ENCODE measurements at places on chromosomes 16 and 17.

GRCh38 chr17:55275894-55276804, 11.4 kb downstream of the HLF start:
- no peak for DNase-seq

- no peak for DNase-seq
These were observed 943 bp downstream of the CNTROB start for GRCh38 chr17:7932949-7933348.

DNA sequence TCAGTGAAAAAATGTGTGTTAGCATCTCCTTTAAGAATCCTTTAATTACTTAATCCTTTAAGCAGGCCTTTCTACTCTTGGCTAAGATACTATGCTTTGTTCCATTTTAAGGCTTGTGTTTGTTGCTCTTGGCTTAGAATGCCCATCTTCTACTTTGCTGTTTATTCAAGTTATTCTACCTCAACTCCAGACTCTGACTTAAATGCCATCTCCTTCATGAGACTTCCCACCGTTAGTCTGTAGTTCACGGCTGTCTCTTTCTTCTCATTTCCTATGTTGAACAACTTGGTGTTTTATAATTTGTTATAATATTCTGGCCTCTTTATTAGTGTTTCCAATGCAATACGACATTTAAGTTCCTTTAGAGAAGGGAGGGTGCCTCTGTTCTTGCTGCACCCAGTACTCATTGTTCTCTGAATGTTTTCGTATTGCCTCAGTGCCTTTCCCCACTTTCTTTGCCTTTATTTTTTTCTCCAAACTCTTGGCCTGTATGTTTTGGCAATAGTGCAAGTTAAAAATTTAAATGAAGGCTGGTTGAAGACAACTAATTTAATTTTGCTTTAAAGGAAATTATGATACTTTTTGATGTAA, 6.1 kb upstream of the KRT10 start:
- no peak for DNase-seq

DNA sequence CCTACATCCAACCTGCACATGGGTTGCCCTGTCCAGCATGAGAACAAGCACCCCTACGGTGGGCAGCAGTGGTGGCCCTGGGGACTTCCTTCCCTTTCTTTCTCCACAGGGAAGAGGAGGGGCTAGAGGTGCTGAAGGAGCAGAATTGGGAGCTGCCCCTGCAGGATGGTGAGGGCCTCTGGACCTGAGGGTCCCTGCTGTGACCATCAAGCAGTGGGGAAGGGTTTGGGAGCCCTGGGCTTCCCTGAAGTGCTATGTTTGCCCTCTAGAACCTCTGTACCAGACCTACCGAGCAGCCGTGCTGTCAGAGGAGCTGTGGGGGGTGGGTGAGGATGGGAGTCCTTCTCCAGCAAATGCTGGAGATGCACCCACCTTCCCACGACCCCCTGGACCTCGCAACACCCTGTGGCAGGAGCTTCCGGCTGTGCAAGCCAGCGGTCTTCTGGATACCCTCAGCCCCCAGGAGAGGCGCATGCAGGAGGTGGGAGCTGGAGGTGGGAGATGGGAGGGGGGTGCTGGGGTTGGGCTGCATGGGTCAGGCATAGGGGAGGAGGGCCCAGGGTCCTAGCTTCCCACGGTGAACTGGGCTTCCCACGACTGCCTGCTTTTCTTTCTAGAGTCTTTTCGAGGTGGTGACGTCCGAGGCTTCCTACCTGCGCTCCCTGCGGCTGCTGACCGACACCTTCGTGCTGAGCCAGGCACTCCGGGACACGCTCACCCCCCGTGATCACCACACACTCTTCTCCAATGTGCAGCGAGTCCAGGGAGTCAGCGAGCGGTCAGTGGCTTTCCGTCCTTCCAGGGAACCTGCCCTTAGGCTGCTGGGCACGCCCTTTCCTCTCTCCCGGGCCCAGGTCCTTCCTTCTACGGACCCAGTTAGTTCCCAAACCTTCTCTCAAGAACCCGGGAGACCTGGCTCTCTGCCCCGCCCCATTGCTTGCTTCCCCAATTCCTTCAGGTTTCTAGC, 5.0 kb downstream of the ARHGEF15 start:
- no peak for DNase-seq

DNA sequence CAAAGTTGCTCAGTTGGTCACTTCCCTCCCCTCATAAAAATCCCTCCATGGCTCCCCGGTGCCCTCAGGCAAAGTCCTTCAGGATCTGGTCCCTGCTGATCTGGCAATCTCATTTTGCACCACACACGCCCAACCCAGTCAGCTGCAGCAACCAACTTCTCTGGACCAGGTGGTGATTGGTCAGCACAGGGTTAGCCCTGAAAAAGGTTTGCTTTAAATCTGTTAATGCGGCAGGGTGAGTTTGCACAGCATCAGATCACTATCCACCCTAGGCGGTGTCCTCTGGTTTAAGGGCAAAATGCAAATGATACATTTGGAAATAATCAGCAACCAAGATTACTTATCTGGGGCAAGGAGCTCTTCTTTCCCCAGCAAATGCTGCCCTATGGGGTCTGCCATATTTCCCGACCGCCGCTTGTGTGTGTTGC, 42.9 kb upstream of the TNRC6C start:
- no peak for DNase-seq

GRCh38 chr17:9253308-9253707, 232.0 kb downstream of the NTN1 start:
- no peak for DNase-seq

GRCh38 chr16:86231321-86231995, 278.9 kb upstream of the FOXF1 start:
- no peak for DNase-seq
